Breast epithelium (tissue), 4 donors: ENCODE measurements at places on chromosomes 7 and 10. TPM values are rescaled to one million over a fixed set of nuclear protein-coding genes. Genes with fewer than 3 reads are reported as not detected.

STEAP1 gene
- total RNA-seq: 75.1 TPM

GRCh38 chr7:75876126-75876881, 2.5 kb upstream of the RHBDD2 start:
- DNase-seq: no peak

- DNase-seq: no peak
Measured at GRCh38 chr7:44472843-44473242, 17.6 kb downstream of the NUDCD3 start.

FEZF1 gene
- total RNA-seq: not detected

AGAP4 gene
- total RNA-seq: 32.4 TPM

DNA sequence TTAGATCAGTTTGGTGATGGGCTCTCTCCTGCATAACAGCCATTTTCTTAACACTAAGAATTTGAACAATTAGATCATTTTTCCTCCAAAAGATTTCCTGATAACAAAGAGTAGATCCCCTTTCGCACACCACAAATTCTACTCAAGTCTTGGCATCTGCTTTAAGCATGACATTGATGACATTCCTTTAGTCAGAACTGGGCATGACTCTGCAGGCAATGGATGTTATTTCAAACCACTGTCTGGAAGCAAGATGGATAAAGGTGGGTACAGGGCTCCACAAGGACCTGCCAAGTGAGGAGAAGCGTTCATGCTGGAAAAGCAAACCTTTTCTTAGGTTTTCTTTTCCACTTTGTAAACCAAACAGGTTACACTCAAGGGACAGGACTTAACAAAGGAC, 123.5 kb downstream of the GLCCI1 start:
- DNase-seq: no peak

DNA sequence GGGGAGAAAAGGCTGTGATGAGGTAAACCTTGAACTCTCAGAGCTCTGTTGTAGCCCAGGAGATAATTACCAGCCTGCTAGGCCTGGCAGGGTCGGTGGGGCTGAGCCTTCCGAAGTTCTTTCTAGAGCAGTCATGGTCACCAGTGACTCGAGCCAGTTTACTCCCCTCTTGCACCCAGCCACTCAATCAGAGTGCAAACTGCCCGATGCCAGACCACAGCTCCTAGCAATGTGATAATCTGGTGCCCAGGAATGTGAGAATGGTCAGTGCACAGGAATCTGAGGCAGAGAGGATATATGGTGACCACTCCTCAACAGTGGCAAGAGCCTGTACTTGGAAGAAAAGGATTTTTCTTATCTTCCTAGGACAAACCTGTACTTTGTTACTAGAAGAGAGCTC, 46.4 kb upstream of the KMT2E start:
- no peak for DNase-seq

DNA sequence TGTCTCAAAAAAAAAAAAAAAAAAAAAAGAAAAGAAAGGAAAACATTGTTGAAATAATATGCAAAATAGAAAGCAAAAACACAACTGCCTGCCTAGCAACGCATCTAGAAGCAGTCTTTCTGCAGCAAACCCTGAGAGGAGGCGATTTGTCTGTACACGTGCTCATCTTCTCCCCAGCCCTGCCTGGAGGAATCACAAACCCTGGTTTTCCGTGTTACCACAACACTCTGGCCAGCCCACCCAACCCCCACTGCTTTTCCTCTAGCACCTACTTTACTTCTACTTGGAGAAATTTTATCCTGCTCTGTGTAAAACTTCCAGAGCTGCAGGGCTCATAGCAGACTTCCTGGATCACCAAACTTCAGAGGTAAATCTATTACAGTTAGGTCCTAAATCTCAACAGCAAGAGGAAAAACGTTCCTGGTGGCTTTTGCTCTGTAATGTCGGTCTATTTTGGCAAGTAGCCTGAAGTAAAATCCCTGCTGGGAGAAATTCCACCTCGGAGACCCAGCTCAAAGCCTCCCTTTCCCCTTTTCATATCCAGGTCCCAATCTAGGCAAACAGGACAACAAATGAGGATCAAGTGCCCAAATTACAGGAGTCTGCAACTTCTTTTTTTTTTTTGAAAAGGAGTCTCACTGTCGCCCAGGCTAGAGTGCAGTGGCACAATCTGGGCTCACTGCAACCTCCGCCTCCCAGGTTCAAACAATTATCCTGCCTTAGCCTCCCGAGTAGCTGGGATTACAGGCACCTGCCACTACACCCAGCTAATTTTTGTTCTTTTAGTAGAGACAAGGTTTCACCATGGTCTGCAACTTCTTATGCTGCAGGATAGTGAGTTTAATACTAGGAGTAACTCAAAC, 91.6 kb downstream of the DNMBP start:
- peak; percentile 26 for DNase-seq

DNA sequence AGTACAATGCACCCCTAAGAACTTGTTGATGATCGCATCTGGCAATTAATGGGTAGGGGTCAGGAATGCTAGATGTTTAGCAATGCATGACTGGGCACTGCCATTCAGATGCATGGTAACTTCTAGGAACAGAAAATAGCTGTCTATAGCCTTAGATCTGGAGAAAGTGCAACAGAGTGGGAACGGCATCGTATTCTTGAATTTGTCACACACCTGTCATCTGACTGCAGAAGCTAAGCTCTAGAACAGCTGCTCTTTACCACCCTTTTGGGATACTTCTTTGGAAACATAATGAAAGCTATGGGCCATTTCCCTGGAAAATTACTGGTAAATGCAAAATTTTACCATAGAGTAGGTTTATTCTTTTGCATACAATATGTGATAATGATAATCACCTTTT, 118.1 kb downstream of the SLC25A13 start:
- DNase-seq: no peak

GRCh38 chr10:92382631-92383030, 91.7 kb downstream of the MARCHF5 start:
- no peak for DNase-seq

GRCh38 chr7:22438994-22439393, 61.0 kb downstream of the STEAP1B start:
- no peak for DNase-seq

CLDN12 gene
- total RNA-seq: 52.8 TPM

ADIRF gene
- total RNA-seq: 1,074 TPM

DNA sequence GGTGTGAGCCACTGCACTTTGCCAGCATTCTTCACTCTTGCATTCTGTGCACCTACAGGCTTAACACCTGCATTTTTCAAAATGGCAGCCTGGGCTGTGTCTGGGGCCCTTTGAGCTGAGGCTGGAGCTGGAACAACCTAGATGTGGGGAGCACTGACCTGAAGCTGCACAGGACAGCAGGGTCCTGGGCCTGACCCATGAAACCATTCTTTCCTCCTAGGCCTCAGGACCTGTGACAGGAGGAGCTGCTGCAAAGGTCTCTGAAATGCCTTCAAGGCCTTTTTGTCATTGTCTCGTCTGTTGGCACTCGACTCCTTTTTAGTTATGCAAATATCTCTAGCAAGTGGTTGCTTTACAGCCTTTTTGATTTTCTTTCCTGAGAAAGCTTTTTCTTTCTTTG, 82.3 kb downstream of the INPP5A start:
- no peak for DNase-seq

DNA sequence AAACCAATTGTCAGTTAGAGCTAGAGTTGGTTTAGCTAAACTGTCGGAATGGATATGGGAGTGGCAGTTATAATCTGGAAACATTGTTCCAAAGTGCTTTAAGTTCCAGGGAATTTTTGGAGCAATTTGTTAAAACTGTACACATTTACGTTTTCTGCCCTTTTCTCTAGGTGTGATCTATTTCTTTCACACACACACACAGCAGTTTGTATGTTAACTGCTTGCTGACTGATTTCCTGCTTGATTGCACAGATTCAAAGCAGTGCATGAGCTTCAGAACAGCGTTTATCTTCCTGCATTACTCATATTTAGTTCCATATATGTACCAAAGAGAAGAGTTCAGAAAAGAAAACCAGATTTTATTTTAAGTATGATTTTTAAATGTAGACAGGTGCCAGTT, 57.9 kb downstream of the MGMT start:
- DNase-seq: no peak

GCK gene
- total RNA-seq: 0.48 TPM

GRCh38 chr10:127973791-127974311, 66.9 kb downstream of the PTPRE start:
- no peak for DNase-seq

DNA sequence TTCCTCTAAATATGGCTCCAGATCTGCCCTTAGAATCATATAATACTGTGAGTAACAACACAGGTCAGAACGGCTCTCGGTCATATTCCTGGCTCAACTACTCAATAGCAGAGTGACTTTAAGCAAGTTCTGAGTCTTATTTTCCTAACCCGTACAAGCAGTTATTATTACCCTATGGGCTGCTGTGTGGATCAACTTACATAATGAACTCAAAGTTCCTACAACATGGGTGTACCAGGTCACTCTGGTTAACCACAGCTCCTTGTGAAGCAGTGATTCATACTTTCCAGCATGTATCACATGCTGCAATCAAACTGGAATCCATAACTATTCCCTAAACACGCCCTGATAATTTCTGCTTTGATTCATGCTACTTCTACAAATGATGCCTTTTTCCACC, 107.3 kb downstream of the LRRN3 start:
- DNase-seq: no peak

- peak; percentile 79 for DNase-seq
Measured at GRCh38 chr7:151736403-151736909, 140.5 kb downstream of the PRKAG2 start.

NRF1 gene
- 29.2 TPM for total RNA-seq

GRCh38 chr7:73613954-73614735, 10.2 kb downstream of the MLXIPL start:
- DNase-seq: no peak

- DNase-seq: no peak
Measured at GRCh38 chr10:95392681-95393164, 101.9 kb upstream of the PDLIM1 start.

NPFFR1 gene
- total RNA-seq: not detected

- DNase-seq: no peak
Measured at GRCh38 chr7:16702441-16702840, 51.1 kb upstream of the TSPAN13 start.

GRCh38 chr7:90708841-90709317, 112.8 kb downstream of the CDK14 start:
- DNase-seq: no peak

GRCh38 chr7:98879198-98879978, 1.1 kb downstream of the TRRAP start:
- no peak for DNase-seq

GRCh38 chr7:21131897-21132296, 296.0 kb upstream of the SP4 start:
- no peak for DNase-seq

DNA sequence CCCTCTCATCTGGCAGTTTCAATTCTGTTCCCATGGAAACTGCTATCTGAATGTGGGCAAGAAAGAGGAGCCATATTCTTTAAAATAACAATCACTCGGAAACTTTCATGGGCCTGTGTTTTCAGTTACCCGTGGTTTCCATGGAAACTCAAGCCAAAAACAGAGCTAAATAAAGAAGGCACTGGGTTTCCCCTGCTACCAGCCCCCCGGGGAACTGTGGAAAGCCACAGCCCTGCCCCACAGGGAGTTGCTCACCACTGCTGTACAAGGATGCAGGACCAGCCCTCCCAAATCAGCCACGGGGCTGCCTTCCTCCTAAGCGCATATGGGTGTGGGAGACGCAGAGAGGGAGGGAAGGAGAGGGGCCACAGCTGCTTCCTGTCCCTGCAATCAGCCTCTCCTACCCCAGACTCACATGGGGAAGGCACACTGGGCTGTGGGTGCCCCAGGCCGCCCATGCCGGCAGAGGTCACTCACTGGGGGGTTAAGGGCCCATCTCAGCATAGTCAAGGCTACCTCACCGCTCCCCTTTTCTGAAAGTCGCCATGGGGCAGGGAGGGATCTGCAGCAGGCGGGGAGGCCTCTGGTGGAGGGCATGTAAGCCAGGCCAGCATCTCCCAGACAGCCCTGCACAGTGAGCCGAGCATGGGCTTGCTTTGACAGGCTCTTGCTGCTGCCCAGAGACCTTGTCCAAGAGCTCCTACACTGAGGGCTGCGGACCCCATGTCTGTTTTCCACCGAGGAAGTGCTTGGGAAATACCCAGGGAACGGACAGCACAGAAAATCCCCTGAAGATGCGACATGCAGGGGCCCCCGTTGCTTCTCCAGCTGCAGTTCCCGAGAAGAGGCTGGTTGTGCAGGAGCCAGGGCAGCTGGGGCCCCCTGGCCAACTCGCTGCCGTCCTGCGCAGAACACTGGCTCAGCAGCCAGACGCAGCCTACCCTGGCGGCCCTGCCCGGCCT, 157.3 kb upstream of the PPP2R2D start:
- DNase-seq: no peak

DNA sequence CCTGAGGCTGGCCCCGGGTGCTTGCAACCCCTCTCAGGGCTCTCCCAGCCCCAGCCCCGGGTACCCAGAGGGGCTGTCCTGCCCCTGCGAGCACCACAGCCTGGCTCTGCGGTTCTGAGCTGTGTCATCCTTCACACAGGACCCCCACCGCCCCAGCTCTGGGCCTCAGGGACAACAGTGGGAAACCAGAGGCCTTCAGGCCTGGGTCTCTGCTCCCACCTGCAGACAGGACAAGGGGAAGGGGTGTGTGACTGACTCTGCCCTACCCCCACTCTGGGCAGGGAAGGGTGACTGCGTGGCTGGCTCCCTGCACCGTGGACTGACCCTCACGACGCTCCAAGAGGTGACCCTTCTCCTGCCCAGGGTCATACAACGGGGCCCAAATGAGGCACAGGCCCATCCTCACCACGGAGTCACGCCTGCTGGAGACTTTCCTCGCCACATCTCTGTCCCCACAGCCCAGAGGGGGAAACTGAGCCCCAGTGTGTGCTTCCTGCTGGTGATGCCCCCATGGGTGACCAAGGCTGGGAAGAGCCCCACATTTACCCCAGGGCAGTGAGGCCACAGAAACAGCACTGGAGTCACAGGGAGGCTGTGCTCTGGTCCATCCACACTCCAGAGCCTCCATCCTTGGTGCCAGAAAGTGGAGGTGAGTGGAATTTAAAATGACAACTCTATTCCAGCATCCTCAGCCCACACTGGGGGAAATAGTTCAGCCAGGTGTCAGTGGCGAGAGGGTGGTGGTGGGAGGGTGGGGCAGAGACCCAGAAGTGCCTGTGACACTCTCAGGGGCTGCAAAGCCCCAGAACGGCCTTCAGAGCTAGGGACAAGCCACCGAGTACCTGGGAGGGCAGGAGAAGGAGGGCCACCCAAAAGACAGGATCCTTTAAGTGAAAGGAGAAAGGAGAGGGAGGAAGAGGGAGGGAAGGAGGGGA, 13.6 kb downstream of the CAMK2B start:
- peak; percentile 8 for DNase-seq

GRCh38 chr10:76178532-76179292, 747.3 kb downstream of the LRMDA start:
- no peak for DNase-seq

- DNase-seq: no peak
Measured at GRCh38 chr7:124089621-124090020, 56.8 kb upstream of the TMEM229A start.

GRCh38 chr10:6423004-6423403, 157.1 kb downstream of the PRKCQ start:
- no peak for DNase-seq

BEND7 gene
- 9.9 TPM for total RNA-seq

MAT1A gene
- total RNA-seq: not detected

ASB10 gene
- not detected for total RNA-seq

GRCh38 chr7:37285706-37286453, 162.8 kb downstream of the ELMO1 start:
- DNase-seq: no peak

DNA sequence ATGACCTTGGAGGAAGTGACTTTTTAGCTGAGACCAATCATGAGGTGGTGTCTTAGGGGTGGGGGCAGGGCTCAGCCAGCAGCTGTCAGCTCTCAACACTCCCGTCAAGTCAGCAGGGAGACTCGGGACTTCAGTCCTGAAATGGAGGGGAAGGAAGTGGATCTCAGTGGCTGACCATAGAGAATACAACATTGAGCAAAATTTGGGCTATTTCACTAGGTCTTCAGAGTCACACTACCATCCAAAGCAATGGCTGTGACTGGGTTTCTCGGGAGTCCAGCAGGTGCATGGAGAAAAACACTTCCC, 16.8 kb upstream of the GIMAP6 start:
- no peak for DNase-seq
